Trophoblast cell (in vitro differentiated cells and primary cell): ENCODE measurements at places on chromosomes 3 and 15.
A peak's percentile ranks its signal among the peaks of the same experiment; 100 is the strongest.

DNA sequence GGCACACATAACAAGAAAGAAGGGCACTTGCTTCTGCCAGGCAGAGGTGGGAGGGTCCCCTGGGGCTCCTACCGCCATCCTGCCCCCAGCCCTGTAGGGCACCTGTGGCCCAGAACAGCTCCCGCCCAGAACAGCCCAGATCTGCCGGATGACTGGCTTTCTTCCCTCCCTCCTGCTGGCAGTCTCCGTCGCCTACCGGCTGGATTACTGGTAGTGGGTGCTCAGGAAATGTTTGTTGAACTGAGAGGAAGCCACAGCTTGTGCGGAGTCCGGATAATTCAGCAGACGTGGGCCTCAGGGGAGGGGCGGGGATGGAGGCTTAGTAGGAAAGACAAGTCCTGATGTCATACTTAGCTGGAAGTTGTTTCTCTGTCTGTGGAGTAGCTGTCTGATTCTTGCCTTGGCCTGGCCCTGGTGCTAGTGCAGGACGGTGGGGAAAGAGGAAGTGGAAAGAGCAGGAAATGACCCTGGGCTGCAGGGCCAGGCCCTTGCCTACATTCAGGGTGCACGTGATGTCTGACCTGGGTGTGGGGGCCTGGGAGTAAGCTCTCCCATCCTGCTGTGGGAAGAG is 6.7 kb downstream of the CCDC9B start:
- peak; percentile 24 for DNase-seq

DNA sequence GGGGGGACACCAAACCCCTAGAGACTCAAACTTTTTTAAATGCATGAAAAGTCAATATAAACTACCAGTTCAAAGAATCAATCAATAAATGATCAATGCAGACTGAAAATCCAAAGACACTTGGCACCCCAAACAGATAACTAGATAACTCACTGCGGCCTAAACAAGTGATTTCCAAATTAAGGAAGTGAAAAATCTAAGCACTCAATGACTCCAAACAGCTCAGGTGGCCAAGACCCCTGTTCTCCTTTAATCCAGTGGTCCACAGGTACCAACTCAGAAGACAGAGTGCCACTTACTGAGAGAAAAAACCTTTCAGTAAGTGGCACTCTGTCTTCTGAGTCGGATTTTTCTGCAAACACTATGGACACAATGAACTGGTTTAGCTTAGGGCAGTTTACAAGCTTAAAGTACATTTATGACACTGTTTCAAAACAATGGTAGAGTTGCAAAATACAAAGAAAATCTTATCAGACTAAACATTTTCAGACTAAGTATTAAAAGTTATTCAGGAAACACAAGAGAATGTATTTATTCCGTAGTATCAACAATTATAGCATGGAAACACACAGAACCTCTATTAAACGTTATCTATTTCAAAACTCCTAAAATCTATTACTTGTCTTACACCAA is 4.7 kb downstream of the DLG1 start:
- no peak for DNase-seq

DNA sequence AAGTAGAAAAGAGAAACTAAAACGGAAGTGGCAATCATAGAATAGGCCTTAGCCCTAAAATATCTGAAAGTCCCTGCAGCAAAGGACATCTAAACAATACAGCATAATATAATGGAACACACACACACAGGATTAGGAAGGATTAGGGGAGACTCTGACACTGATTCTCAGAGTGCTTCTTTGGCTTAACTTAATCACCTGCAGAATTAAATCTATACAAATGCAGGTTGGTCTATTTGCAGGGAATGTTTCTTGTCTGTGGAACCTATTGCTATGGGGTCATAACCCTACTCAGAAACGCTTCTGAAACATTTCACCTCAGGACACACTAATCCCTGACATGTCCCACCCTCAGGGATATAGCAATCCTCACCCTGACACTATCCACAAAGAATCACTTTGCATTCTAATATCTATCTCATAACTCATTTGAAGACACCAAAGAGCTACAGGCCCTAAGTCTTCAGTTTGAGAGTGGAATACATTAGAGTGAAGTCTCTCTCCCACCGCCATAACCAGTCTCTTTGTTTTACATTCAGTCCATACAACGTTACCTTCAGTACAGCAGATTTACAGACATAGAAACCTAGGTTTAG is 1041.2 kb downstream of the TUSC7 start:
- no peak for DNase-seq

GRCh38 chr3:64361962-64362735 is 136.9 kb upstream of the PRICKLE2 start:
- DNase-seq: no peak

DNA sequence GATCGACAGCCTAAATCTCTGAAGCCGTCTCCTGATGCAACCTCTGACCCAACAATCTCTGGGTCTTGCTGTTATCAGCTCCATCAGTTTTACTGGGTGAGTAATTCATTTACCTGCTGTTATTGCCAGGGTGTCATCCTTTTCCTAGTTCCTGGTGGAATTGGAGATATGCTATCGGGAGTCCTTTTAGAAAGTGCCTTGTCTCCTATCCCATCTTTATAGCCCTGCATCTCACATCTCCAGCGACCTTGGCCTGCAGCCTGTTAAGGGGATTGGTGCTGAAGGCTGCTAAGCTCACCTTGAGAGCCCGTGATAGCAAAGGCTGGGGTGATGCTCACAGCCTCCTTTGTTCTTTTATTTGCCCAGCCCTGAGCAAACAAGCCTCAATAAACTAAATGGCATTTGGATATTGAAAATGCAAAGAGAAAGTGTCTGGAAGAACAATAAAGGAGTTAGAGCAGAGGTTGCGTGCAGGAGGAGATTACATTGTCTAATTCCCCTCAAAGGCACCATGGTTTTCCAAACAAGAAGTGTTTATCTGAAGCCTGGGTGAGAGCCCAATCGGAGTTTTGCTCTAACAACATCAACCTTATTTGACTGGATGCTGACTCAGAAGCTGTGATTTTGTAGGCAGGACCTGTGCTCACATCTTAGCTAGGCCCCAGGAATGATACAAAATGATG is 101.8 kb downstream of the RPLP1 start:
- DNase-seq: peak; percentile 54

- DNase-seq: no peak
Observed at GRCh38 chr3:149010966-149011365, 19.6 kb downstream of the GYG1 start.

GRCh38 chr3:80492162-80492561 is 724.4 kb upstream of the ROBO1 start:
- DNase-seq: no peak

DNA sequence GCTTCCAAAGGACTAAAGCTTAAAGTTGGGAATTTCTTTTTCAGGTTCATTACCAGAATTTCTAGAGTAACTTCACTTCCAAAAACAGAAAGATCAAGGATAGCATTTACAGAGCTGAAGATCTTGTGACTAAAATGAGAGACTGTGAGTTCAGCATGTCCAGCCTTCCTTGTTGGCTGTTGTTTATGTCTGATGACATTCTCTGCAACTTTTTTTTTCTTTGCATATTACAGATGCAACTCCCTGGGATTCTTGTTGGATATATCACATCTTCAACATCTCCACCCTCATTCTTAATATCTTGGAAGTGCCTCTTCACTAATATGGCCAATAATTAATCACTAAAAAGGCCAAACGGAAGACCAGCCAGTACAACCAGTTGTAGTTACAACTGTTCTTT is 86.2 kb upstream of the FRMD4B start:
- no peak for DNase-seq

GRCh38 chr3:81565041-81565440 is 196.4 kb downstream of the GBE1 start:
- DNase-seq: no peak

DNA sequence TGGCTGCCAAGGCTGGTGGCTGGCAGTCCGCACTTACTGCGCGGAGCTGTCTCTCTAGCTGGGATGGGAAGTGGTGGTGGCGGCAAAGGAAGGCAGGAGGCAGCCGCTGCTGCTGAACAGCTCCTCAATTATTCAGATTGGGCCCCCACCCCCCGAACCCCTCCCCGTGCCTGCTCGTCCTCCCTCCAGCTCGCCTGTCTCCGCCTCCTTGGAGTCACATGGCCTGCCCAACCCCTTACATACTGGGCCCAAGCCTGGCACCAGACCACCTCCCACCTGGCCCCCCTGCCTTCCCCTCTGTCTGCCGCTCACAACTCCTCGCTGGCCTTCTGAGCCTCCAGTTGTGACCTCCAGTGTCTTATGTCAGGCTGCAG is at the start of gene SLC7A14:
Gene SLC7A14 (minus strand): TSS at position 139 of the 374 bp plus-strand sequence. CDS start 59,139 bp downstream, outside the sequence.
- no peak for DNase-seq

DNA sequence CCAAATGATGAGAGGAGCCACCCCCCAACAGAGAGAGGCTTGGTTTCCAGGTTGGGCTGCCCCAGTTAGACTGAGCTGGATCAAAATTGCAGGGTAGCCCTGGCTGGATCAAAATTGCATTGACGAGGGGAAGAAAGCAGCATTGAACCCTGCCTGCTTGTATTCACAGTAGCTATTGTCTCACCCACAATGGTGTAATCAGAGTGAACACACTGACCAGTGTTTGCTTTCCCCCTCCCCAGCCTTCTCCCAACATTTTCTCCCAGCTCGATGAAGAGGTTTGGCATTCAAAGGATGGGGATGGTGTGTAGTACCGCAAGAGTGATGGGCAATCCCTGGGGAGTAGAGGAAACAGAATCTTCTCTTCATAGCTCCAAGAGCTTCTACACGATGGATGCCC is 223.8 kb downstream of the ADAMTS9 start:
- no peak for DNase-seq

DNA sequence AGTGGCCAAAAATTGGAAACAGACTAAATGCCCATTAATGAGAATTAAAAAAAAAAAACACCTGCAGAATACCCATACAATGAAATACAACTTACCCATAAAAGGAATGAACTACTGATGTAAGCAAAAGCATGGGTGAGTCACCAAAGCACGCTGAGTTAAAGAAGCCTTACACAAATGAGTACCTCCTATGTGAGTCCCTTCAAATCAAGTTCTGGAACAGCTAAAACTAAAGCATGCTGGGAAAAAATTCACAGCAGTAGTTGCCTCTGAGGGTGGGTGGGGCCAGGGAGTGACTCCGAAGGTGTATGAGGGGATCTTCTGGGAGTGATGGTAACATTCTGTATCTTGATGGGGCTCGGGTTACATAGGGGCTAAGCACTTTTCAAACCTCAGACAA is 11.4 kb downstream of the MYO5C start:
- DNase-seq: peak; percentile 20

DNA sequence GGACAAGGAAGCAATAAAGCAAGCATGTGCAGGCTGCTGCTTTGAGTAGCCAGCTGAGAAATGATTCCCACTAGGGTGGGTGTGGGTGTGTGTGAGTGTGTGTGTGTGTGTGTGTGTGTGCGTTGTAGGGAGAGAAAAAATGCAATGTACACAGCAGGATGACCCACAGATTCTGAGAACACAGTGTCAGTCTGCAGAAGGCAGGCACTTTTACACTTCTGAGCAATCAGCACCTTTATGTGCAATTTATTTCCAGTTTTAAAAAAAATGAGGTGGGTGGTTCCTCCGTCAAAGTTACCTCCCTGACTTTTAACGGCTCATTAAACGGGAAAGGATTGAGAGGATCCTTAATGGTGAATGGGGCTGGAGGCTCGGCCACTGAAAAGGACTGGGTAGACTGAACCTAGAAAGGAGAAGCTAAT is 38.5 kb upstream of the LIPC start:
- DNase-seq: no peak

DNA sequence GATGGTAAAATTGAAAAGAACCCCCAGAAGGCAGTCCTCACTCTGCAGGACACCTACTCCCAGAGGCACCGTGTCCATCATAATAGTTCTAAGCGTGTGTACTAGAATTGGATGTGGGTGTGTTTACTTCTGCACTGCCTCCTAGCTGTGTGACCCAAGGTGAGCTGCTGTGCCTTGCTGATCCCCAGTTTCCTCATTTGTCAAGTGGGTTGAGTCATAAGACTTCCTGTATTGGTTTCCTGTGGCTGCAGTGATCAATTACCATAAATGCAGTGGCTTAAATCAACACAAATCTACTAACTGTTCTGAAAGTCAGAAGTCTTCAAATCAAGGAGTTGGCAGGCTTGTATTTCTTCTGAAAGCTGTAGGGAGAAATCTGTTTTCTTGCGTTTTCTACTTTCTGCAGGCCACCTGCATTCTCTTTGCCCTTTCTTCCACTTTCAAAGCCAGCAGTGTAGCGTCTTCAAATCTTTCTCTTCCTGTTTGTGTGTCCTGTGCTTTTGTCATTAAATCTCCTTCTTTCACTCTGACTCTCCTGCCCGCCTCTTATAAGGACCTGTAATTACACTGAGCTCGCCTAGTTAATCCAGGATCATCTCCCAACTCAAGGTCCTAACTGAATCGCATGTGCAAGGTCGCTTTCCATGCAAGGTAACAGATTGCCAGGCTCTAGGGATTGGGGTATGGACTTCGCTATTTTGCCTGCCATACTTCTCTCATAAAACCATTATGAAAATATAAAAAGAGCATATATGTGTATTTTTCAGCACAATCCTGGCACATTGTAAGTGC is 59.0 kb downstream of the RORA start:
- DNase-seq: no peak

GRCh38 chr15:41115161-41115651 is 874 bp downstream of the INO80 start:
- DNase-seq: peak; percentile 46

GRCh38 chr3:113966172-113966571 is 18.4 kb downstream of the ZDHHC23 start:
- peak; percentile 28 for DNase-seq

DNA sequence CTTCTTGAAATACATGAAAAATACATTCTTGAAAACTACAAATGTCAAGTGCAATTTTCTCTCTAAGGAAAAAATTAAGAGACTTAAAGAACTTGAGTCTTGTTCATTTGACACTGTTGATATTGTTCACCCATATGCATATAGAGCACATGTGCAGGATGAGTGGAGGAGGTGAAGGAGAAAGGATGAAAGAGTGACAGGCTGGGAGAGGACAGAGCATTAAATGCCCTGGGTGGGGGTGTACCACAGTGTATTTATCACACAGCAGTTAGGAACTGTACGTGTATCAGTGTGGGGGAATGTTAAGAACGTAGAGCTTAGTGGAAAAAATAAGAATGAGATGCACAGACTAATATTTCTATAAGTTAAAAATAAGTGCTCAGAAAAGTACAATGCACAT is 45.7 kb downstream of the CTDSPL start:
- no peak for DNase-seq

GRCh38 chr3:123752228-123752627 is 131.9 kb downstream of the MYLK start:
- no peak for DNase-seq

GRCh38 chr15:80404761-80405553 is 775 bp downstream of the ARNT2 start:
- DNase-seq: no peak

GRCh38 chr15:47964229-47964628 is 156.6 kb upstream of the SLC24A5 start:
- DNase-seq: no peak

- DNase-seq: peak; percentile 46
Observed at GRCh38 chr15:93072411-93073394, 16.3 kb downstream of the RGMA start.
